Neural progenitor cell (in vitro differentiated cells): ENCODE measurements at places on chromosomes 16 and 17.

DNA sequence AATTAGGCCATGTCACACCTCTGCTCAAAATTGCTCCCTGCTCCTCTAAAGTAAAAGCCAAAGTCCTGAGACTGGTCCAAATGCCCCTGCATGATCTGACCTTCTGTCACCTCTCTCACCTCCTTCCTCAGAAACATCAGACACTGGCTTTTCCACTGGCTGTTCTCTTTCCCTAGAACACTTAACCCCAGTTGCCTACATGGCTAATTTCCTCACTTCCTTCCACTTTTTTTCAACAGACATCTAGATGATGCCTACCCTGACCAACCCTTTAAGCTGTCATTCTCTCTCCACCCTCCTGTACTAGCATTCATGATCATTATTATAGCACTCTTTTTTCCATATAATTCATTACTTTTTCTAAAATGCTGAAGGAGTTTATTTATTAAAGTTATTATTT is 31.0 kb downstream of the CCT6B start:
- DNase-seq, result no peak

DNA sequence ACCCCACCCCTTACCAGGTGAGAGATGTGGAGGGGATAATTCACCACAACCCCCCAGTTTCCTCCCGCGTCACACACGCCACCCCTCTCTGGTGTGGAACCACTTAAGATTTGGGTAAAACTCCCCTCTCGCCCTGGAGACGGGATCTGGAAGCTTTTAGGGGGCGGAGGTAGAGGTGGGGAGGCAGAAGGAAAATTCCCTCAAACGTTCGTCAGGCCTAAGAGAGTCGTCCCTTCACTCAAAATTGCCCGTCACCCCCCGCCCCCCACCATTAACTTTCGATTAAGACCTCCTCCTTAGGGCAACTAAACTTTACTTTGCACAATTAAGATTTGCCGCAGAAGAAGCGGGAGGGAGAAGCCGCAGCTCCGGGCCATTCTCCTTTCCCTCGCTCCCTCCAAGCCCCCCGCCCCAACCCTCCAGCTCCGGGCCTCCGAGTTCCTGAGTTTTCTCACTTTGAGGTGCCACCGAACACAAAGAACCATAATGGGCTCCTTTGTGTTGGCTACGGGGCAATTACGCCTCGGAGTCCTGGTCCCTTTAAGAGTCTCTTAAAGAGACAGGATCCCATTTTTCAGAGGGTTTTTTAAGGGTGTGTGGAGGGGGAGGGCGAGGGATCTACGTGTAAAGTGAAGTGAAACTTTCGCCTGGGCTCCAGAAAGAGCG is 985 bp upstream of the FZD2 start:
- peak; percentile 98 for DNase-seq

DNA sequence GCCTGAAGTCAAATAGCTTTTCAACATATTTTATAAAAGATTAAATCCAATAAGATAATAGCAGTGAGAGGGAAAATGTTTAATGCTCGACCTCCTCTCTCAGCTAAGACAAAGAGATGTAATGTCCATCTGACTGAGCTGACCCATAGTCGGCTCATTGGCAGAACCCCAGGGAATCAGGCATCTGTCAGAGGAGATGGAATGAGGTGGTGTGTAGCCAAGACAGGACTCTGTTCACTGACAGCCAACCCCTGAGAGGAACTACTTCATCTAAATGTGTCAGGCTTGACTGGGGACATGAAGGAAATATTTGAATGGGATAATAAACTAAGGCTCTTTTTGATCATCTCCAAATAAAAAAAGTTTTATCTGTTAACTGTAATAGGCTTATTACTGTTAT is 188.0 kb downstream of the CDH11 start:
- DNase-seq, result peak; percentile 7

GRCh38 chr17:40104594-40105486 is 4.5 kb upstream of the NR1D1 start:
- no peak for DNase-seq

GRCh38 chr17:12974005-12974531 is 43.8 kb downstream of the ELAC2 start:
- DNase-seq, result peak; percentile 44

GRCh38 chr17:68801335-68802247 is 153.6 kb downstream of the ABCA8 start:
- DNase-seq, result no peak

GRCh38 chr16:54173490-54173889 is 113.1 kb downstream of the IRX3 start:
- peak; percentile 13 for DNase-seq
